ENCODE measurements at places on chromosomes 5 and 9.

DNA sequence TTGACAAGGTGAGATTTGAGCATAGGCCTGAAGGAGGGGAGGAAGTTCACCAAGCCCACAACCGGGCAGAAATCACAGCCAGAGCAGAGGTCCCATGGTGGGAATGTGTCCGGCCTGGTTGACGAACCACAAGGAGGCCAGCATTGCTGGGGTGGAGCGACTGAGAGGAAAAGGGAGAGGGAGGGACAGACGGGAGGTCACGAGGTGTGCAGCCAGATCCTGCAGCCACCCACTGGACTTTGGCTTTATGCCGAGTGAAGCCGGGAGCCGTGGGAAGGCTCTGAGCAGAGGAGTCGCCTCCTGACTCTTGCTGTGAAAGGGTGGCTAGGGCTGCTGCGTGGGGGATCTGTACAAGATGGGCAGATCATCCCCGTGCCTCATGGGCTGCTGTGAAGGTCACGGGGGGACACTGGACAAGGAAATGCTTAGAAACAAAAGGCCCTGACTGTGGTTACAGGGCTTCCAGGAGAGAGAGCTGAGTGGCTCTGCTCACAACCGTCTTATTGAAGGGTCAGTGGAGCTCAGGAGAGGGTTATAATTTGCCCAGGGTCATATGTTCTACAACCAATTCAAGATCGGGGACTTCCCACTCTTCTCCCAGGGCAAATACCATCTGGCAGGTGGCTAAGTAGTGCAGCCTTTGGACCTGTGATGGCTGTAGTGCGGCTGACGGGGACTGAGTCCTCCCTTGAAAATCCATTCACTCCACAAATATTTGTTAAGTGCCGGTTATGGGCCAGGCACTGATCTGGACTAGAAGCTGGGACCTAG is 15.6 kb upstream of the CD74 start:
- DNase-seq: peak; percentile 64

- no peak for DNase-seq
Observed at GRCh38 chr5:100841358-100842076, 61.6 kb downstream of the ST8SIA4 start.

- no peak for DNase-seq
Observed at GRCh38 chr5:62922191-62922590, 343.6 kb downstream of the LRRC70 start.

DNA sequence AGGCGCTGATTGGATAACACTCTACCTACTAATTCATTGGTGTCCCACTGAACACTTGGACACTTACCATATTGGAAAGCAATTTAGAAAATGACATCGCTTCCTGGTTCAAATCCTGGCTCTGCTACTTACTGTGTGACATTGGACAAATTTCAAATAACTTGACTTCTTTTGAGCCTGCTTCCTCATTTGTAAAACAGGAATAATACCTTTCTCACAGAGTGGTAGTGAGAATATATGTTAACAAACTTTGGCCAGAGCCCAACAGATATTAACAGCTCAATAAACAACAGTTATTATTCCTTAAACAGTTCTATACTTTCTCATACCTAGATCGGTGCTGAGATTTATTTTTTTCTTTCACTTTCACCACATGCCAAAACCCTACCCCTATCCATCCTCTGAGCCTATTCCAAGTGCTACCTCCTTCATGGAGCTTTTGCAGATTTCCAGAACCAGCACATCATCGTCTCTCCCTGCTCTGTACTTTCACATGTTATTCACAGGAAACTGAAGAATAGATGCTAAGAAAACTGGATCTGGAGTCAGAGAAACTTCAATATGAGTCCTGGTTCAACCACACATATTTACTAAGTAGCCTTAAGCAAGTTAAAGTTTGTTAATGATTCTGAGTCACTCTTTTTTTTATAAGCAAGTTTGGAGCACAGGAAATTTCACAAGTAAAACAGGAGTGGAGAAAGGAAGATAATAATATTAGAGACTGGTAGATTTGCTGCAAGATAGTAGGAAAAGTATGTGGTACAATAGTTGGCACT is 92.3 kb downstream of the STRBP start:
- no peak for DNase-seq

DNA sequence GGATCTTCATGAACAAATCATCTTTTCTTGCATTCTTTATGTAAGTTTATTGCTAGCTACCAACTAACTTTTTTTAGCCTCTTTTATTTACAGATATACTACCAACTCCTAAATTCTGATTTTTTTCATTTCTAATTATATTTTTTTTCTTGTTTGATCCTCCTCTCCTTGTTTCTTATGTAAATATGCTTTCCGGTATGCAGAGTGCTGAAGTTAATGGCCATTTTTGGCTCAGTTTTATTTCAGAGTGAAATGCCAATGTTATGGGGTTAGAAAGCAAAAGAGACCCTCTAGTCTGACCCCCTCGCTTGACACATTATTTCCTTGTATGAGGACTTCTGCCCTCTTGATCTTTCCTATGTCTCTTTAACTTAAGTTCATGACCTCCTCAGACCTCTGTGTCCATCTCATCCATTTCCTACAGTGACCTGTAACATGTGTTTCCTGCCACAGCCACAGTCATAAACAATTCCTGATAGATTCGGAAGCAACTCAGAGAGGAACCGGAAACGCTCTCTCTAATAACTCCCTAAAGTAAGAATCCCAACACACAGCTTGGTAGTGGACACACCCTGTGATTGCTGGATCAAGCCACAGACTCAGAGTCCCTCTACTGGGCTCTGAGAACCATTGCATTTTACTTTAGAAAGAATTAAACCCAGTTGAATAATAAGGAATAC is 42.9 kb upstream of the AFAP1L1 start:
- DNase-seq: peak; percentile 68

DNA sequence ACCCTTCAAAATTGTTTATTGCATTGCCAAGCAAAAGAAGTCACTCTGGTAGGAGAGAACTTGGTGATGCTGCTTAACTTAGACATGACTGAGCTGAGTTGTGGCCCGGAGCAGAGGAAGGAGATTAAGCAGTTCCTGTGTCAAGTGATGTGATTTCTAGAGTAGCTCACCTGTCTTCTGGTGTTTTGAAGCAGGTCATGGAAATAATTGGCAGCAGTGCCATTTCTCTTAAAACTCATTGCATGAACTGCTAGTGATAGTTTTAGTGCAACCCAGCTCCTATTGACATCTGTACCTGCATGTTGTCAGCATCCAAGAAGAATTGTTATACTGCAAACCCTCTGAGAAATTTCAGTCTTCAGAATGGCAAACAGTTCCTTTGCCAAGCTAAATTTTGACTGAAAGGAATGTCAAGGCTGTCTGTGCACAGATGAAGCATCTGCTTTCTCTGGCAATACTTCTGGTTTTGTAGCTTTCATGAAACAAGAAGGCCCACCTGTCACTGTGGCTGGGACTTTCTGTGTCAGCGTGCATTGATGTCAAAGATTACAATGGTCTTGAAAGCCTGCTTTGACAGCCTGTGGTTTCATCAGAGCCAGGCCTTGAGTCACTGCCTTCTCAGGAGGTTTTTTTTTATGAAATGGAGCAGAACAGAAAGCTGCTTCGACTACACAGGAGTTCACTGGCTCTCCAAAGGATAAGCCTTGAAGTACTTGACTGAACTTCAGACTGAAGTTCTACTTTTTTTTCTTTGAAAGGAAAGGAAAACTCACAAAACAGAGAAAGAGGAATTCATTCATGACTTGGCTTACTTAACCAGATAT is 90.6 kb downstream of the RALGPS1 start:
- no peak for DNase-seq

GRCh38 chr5:121628783-121629182 is 222.9 kb upstream of the FTMT start:
- no peak for DNase-seq

Measured in HuH-7 (cell line).